ENCODE measurements at places on chromosomes 3 and 15.

DNA sequence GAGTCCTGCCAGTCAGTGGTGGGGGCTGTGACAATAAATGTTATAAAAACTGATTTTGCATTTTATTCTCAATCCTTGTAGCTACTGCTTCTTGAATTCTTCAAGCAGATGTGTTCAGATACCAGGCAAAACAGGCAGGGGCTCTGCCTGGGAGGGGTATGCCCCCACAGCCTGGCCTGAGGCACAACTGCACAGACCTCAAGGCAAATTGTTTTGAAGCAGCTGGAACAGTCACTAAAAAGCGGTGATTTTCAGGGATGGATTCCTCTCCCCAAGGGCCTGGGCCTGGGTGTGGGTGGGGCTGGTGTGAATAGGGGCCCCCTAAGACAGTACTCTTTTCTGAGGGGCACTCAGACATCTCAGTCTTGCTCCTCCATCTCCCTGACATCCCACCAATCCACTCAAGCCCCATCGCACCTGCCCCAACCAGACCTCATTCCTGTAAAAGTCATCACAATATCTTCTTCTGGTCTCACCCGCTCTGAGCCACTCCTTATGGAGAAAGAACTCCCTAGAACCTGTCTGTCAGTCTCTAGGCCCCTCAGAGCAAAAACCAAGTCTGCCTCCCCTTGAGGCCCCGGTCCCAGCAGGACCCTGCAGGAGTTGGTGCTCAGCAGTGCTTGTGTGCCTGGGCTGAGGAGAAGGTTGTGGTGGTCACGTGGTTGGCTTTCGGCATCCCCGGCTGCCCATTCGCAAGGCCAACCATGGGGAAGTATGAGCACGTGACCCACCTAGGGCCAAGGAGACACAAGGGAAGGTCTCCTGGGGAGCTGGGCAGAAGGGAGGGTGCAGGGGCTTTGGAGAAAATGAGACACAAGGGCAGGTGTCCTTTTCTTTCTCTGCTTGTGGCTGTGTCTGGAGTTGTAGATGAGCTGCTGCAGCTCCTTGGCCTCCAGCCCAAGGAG lies 2.9 kb upstream of the PSTPIP1 start:
- no peak for DNase-seq

DNA sequence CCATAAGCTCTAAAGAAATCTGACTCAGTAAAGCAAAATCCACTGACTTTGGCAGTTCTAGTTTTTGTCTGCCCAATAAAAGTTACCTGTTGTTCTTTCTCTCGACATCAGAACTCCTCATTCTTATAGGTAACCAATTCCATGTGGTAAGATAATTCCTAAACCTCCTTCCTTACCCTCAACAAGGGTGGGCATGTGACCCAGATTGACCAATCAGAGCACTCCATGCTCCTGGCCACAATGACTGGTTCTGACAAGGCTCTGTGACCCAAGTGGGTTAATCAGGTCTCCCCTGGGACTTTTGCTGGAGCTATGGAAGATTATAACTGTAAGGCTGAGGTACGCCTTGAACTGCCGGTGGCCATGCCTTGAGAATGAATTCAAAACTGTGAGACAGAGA lies 31.7 kb downstream of the LINS1 start:
- no peak for DNase-seq

- no peak for DNase-seq
These were observed 11.7 kb downstream of the EDEM1 start for GRCh38 chr3:5198986-5199731.

DNA sequence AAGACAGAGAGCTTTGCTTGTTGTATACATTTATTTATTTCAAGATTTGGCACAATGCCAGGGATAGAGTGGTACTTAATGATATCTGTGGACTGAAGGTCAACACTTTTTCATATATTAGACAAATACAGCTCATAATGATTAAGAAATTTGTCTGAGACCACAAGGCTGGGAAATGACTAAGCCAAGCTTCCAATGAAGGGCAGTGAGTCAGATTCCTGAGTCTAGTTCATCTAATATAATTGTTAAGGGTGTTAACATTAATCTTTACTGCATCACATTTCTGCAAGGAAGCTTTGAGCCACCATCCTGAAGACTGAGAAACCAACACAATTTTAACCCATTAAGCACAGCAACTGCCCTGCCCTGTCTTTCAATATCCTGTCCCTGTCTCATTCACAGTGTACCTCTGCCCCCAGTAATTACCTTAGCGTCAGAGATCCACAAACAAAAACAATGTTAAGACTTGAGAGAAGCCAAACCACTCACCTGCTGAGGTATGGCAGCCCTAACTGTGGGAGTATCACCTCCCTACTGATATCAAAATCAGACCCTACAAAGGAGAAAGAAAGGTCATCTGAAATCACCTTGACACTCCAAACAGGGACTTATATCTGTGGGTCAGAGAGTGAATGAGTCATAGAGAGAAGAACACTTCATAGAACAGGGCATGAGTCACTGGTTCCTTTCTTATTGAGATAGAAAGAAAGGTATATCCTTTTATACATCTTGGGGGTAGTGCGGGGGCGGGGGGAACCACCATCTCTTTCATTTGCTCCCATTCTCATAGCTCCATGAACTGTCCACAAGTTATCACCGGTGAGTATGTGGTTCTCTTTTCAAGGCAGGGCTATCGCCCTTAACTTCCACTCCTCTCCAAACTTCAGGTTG lies 74.7 kb downstream of the MAGI1 start:
- no peak for DNase-seq

DNA sequence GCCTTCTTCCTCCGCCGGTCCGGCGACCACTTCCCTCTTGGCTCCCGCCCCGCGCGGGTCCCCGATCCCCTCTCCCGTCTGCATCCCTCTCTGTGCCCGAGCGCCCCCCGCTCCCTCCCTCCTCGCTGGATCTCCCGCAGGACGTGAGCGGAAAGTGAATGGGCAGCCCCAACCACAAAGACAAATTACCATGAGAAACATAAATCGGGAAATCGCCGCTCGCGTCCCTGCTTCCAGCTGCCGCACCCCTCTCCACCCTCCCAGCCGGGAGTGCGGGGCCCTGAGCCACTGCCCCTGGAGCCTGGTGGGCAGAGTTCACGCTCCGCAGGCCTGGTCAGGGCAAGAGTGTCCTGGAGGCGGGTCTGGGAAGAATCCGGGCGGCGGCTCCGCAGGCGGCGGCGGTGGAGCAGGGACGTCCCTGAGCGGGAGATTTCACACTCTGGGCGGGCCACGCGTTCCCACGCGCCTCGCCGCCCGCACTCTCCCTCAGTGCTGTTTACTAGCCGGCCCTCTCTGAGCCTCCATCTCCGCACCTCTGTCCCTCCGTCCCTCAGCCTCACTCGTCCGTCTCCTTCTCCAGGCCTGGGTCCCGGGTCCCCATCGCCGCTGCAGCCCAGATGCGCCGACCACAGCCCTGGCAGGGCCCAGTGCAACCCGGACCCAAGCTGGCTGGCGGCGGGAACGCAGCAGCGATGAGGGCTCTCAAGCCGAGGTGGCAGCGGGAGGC lies 835 bp downstream of the SEMA5B start:
- DNase-seq, result no peak

GRCh38 chr15:89349206-89349558 lies 14.6 kb upstream of the POLG start:
- DNase-seq, result no peak

DNA sequence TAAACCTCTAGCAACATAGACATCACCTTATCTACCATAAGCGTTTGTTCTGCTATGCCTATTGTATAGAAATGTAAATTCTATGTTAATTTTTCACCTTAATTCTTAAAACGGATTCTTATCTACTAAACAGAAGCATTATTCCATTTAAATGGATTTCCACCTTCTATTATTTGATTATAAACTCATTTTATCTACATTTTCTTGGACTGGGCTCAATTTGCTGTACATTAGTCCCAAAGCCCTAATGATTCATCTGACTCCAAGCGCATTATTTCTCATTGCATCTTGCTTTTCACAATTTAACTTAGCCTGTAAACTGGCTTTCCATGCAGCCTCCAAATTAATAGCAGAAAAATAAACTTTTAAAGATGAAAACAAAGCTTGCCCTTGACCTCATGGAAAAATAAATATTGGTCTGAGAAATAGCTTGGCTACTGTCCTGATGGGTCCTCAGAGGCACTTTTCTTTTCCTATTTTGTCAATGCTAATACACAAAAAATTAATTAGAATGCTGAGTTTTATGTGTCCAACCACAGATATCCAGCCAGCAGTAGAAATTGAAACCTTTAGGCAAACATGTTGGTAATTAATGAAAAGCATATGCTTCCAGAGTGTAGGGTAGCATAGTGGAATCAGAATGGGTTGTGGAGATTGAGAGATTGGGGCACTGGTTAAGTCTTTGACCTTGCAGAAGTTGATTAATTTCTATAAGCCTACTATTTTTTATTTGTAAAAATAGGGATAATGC lies 81.4 kb upstream of the CFAP20DC start:
- DNase-seq, result no peak

GRCh38 chr3:129121792-129122411 lies at the start of gene RAB43:
RAB43 (minus strand) TSS chr3:129121804; CDS start chr3:129121489, 315 bp downstream.
- DNase-seq, result peak; percentile 81

- no peak for DNase-seq
These were observed 272.1 kb downstream of the UNC13C start for GRCh38 chr15:54250326-54250725.

- no peak for DNase-seq
These were observed 162.1 kb upstream of the LYSMD4 start for GRCh38 chr15:99895189-99895955.

GRCh38 chr3:53139906-53140846 lies 9.9 kb upstream of the RFT1 start:
- no peak for DNase-seq

- DNase-seq, result no peak
These were observed 31.1 kb upstream of the SUCLG2 start for GRCh38 chr3:67685499-67685898.

GRCh38 chr3:43768381-43768973 lies 77.7 kb downstream of the ABHD5 start:
- no peak for DNase-seq

DNA sequence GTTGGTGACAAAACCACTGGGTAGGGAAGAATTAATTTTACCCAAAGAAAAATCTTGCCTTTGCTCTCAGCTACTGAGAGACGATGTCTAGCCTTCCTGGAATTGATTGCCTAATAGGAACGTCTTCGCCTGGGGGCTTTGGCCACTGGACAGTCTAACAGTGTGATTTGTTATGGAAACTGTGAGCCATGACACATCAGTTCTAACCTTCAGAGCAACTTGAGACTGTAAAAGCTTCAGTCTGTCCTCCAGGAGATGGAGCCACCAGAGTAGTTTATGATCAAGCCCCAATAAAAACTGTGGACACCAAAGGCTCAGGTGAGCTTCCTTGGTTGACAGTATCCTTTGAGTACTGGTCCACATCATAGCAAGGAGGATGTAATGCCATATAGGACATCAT lies 235.8 kb upstream of the TMCO5A start:
- no peak for DNase-seq

DNA sequence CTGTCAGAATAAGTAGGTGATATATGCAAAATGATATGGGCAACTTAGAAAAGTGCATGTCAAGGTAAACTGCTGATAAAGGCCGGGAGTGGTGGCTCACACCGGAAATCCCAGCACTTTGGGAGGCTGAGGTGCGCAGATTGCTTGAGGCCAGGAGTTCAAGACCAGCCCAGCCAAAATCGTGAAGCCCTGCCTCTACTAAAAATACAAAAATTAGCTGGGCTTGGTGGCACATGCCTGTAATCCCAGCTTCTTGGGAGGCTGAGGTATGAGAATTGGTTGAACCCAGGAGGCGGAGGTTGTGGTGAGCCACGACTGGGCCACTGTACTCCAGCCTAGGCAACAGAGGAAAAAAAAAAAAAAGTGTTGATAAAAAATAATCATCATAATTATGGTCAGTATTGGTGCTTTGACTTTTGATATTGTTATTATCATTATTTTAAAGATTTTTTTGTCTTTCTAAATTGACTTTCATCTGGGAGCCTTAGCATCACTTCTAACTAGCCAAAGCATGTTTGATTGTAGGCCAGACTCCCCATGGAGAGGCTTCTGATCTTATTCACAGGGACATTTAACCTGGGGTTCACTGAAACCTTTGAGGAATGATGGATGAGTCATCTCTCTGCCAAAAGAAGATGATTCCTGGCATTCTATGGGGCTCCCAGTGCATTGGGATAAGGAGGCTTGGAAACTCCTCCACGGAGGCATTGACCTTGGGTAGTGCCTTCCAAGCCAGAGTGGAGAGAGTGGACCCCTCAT lies 5.6 kb downstream of the ZBTB38 start:
- no peak for DNase-seq

DNA sequence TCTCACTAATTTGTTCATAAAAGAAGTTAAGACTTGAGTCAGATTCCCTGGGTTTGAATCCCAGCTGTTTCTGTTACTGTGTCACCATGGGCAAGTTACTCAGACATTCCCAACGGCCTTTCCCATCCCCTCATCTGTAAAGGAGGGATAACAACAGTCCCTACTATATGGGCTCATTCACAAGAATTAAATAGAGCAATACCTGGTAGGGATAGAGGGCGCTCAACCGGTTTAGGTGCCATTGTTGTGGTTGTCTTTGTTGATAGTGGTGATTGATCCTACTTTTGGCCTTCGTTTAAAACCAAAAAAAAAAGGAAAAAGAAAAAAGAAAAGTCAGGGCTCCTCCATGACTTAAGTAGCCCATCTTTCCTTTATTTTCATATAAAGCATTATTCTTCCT lies 563.1 kb downstream of the GRM7 start:
- DNase-seq, result no peak

DNA sequence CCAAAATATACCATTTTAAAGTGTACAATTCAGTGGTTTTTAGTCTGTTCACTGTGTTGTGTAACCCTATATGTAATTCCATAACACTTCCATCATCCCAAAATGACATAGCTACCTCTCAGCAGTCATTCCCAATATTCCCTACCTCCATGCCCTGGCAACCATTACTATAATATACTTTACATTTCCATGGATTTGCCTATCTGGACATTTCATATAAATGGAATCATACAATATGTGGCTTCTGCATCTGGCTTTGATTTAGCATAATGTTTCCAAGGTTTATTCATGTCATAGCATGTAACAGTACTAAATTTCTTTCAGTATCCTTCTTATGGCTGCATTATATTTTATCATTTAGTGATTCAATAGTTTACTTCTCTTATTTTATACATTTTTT lies 25.3 kb downstream of the FAM98B start:
- DNase-seq, result no peak

DNA sequence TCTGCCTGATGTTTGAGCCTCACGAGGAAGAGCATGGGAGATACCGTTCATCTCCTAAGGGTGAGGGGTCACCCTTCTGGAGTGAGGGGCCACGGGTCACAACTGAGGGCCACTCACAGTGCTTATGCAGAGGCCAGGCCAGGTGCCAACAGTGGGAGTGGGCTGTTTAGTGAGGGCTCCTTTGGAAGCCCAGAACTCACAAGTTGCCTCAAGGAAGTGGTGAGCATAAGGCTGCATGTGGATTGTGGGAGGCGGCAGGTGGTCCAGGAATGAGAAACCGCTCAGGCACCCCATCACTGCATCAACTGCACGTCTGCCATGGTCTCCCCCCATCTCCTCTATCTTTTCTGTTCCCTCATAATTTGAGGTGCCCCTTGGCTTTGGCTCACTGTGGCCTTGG lies 26.5 kb downstream of the SPSB4 start:
- no peak for DNase-seq

GRCh38 chr3:108093616-108094015 lies 2.8 kb upstream of the CD47 start:
- no peak for DNase-seq

Measured in activated CD8-positive, alpha-beta memory T cell treated with anti-CD3 and anti-CD28 coated beads for 1 hour (primary cell).